ENCODE measurements at places on chromosomes 5 and 9.

GRCh38 chr9:137167747-137168572, 1.9 kb downstream of the LRRC26 start:
- DNase-seq: peak; percentile 87

- DNase-seq: no peak
Measured at GRCh38 chr5:130077007-130077406, 172.7 kb downstream of the CHSY3 start.

DNA sequence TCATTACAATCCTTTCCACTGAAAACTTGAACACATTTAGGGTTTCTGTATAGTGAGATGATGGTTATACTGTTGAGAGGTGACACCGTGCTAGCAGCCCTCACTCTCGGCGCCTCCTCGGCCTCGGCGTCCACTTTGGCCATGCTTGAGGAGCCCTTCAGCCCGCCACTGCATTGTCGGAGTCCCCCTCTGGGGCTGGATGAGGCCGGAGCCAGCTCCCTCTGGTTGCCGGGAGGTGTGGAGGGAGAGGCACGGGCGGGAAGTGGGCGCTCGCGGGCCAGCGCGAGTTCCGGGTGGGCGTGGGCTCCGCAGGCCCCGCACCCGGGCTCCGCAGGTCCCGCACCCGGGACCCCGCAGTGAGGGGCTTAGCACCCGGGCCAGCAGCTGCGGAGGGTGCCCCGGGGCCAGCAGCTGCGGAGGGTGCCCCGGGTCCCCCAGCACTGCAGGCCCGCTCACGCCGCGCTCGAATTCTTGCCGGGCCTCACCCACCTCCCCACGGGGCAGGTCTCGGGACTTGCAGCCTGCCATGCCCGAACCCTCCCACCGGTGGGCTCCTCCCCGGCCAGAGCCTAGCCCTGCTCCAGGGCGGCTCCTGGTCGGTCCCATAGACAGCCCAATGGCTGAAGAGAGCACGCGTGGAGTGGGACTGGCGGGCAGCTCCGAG, 145.9 kb upstream of the ZNF608 start:
- DNase-seq: peak; percentile 63

- no peak for DNase-seq
Measured at GRCh38 chr9:120941046-120941770, 14.6 kb upstream of the TRAF1 start.
